ENCODE measurements at places on chromosomes 12 and 14. TPM values are rescaled to one million over a fixed set of nuclear protein-coding genes. Genes with fewer than 3 reads are reported as not detected.

Gene KCNC2
- not detected for total RNA-seq

Gene LYZ
- total RNA-seq, result not detected

Gene DHRS2
- total RNA-seq, result 2.3 TPM

Gene TMED10
- 231 TPM for total RNA-seq

Gene NTS
- total RNA-seq, result not detected

Gene FOXN3
- total RNA-seq, result 135 TPM

Gene CHGA
- total RNA-seq, result not detected

Gene HOXC5
- total RNA-seq, result not detected

Gene C14orf180
- not detected for total RNA-seq

Gene TESPA1
- 186 TPM for total RNA-seq

Gene PMCH
- total RNA-seq, result 210 TPM

Gene PIWIL1
- total RNA-seq, result not detected

Gene TAS2R7
- total RNA-seq, result not detected

Gene GSG1
- total RNA-seq, result not detected

Gene PAH
- not detected for total RNA-seq

Gene MAP1LC3B2
- total RNA-seq, result 0.37 TPM

All from activated T-helper 2 cell treated with anti-CD3 and anti-CD28 coated beads, Interferon-gamma antibody, Interleukin-2, Interleukin-4, amounts not matched to agents 10 μg/mL and 5 μg/mL and 100 μg/mL, durations not matched to agents 14 hours and 24 hours and 36 hours (primary cell).